GM10248 (cell line): ENCODE measurements at places on chromosomes 6 and 20.

- DNase-seq: no peak
Measured at GRCh38 chr6:17872908-17873307, 114.5 kb downstream of the KIF13A start.

DNA sequence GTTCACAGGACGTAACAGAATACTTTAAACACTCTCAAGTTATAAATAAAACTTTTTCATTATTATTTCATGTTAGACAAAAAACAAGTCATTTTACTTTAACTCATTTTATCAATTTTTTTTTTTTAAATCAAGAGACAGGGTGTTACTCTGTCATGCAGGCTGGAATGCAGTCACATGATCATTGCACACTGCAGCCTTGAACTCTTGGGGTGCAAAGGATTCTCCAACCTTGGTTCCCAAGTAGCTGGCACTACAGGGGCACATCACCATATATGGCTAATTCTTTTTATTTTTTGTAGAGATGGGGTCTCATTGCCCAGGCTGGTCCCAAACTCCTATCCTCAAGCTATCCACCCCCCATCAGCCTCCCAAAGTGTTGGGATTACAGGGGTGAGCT, 14.2 kb downstream of the PLN start:
- DNase-seq: no peak

DNA sequence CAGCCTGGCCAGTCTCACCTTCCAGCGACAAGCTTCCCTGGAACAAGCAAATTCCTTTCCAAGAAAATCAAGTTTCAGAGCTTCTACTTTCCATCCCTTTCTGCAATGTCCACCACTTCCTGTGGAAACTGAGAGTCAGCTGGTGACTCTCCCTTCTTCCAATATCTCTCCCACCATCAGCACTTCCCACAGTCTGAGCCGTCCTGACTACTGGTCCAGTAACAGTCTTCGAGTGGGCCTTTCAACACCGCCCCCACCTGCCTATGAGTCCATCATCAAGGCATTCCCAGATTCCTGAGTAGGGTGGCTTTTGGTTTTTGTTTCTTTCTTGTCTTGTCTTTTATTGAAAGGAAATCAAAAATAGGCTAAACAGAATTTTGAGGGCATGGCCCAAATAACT, 24.3 kb downstream of the MYCT1 start:
- no peak for DNase-seq

DNA sequence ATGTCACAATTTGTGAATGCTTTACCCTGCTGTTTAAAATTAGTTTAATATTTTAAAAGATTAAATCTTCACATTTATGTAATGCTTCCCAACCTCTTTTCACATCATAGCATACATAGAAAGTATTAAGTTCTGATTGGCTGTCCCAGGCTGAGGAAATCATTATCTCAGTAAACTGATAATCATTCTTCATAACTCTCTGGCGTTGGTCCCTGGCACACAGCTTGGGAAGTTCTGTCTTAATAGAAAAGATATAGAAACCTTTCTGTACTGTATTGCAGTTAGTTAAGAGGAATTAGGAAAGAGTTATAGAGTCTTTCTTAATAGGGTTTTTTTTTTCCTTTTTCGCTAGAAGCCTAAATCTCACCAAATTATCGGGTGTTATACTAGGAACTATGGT, 85.4 kb downstream of the CBFA2T2 start:
- no peak for DNase-seq

- no peak for DNase-seq
Measured at GRCh38 chr6:4403828-4404227, 268.5 kb upstream of the ECI2 start.

- DNase-seq: no peak
Measured at GRCh38 chr6:106894978-106895702, 79.4 kb downstream of the CD24 start.

DNA sequence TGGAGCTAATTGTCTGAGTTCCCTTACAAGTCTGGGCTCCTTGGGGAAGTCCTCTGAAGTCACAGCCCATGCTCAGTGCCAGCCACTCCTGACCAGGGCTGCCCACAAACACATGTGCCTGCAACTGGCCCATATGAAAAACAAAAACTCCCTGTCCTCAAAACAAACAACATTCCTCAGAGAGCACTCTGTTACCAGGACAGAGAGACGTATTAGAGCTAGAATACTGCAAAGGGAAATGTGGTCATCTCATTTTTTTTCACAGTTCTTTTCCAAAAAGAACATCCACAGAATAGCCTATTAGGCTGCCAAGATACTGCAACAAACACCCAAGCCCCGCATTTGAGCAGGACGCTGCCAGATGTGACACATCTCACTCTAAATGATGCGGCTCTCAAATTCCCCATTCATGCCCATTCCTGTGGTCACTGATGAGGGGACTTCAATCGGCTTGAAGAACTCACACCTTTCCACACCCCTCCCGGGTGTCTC, 71.1 kb downstream of the SLC22A23 start:
- no peak for DNase-seq

- DNase-seq: no peak
Measured at GRCh38 chr20:53716395-53716794, 122.8 kb upstream of the ZNF217 start.

- no peak for DNase-seq
Measured at GRCh38 chr6:97102145-97102790, 177.7 kb downstream of the KLHL32 start.

DNA sequence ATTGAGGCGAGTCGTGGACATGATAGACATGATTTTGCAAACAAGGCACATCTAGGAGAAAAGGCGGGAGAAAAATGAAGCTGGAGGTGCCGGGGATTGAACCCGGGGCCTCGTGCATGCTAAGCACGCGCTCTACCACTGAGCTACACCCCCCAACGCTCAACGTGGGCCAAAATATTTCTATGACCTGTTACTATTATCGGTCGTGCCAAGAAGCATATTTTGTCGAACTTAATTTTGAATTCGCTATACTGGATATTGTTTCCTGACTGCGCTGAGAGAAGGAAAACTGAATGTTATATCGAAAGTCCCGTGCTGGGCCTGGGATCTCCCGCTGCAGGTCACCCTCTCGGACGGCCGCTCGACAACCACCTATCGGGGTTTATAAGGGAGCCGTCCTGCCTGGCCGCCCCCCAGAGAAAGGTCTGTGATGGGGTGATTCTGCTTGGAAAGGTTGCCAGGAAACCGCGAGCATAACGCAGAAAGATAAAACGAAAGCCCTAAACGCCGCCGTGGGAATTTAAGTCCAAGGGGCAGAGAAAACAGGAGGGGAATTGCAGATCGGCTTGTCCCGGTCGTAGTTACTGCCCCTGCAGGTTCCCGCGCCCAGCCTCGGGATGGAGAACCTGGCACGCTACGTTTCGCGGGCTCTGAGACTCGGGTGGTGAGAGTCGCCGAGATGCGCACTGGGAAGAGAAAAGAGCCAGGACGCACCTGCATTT, 60.0 kb downstream of the TRIM27 start:
- peak; percentile 60 for DNase-seq

- DNase-seq: no peak
Measured at GRCh38 chr20:38728191-38728781, 4.0 kb downstream of the SLC32A1 start.

DNA sequence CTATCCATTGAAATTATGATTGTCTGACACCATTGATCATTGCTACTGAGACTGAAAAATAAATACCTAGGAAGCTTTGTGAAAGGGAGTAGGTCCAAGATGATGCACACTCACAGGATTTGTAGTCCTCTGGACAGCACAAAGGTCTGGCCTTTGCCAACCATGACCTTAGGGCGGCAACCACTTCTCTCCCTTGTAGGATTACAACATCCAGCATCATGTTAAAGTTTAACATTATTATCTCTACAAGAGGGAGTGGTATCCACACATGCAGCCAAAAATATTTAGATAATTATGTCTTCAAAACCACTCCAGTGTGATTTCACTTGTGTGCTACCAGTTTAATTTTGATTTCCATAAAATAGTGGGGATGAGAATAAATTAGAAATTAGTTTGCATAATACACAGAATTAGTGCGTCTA, 51.1 kb upstream of the NHSL1 start:
- DNase-seq: no peak

DNA sequence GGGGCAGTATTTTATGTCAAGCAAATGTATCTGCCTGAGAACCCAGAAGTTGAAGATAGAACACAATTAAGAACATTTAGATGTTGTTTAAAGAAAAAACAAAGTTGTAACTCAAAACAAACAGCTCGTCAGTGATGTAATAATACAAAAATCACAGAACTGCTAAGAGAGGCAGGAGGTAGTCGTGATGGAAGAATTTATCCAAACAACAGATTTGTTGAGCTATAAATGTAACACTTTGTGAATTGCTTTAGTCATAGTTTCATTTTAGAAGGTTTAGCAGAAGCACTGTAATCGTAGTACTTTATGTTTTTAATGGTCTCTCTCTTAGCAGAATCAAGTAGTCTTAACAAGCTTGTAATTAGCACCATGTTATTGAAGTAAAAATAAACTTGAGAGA, 73.6 kb downstream of the SCAF8 start:
- DNase-seq: no peak

- DNase-seq: no peak
Measured at GRCh38 chr6:79717989-79718388, 86.9 kb downstream of the SH3BGRL2 start.

- peak; percentile 38 for DNase-seq
Measured at GRCh38 chr6:154995254-154996015, at the start of gene TIAM2. TSS of gene TIAM2 (plus strand) at chr6:154995315. CDS start at chr6:155129224, 133,909 bp downstream.

DNA sequence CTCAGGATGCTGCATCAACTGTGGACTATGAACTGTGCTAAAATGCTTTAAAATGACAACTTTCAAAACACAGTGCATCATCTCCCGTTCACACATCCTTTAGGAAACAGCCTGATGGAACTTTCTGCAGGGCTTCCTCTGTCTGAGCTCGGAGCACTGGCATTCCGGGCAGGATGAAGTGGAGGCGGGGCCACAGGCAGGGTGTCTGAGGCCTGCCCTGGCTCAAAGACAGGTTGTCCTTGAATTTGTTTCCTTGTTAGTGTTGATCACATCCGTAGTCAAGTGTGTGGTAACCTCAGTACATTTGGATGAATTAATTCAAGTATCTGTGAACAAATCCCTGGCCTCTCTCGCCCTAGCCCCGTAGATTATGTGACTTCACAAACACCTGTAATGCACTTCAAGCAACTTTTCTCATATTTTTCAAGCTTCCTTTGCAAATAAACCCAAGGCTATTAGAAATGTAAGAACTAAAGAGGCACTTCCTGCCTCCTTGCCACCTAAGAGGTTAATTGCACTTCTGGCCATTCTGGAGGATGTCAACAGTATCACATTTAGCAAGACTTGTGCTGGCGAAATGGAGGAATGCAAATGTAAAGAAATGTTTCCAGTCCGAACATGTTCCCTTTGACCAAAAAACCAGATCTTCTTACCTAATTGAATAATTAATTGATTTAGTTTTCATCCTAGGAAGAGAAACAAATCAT, 3.1 kb downstream of the CD93 start:
- no peak for DNase-seq

DNA sequence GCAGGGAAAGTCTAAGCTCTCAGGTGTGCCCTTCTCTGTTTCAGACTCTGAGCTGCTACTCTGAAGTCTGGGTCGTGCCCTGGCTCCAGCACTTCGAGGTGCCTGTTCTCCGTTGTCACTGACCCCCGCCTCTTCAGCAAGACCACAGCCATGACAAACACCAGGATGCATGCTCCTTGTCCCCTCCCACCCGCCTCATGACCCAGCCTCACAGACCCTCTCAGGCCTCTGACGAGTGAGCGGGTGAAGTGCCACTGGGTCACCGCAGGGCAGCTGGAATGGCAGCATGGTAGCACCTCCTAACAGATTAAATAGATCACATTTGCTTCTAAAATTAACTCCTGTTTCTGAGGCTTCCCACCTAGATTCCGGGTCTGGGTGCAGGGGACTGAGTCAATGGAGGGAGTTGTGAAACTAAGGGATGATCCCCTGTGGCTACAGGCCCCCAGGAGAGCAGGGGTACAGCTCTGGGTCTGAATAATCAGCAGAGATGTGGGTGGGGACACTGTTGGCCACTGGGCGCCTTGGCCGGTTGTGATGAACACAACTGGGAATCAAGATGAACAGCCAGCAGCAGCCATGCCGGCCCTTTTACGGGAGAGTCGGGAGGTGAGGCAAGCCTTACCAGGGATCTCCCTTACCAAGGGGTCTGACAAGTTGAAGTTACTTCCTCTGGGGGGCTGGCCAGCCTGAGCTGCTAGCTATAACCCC, 10.7 kb downstream of the CST7 start:
- DNase-seq: no peak

DNA sequence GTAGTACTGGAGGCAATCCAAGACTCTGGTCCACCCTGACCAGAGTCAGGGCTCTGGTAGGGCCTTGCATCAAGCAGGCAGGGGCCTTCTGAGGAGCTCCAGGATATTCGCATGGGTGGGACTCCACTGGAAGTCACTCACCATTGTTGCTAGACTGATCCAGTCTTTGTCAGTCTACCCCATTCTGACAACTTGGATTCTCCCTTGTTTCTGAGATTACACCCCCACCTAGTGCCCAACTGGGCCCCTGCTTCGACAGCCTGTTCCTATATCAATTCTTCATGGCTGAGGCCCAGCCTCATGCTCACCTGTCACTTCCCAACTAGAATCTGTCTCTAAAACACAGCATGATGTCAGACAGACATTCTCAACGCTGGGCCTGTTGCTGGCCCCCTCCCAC, 5.2 kb downstream of the SLC35D3 start:
- DNase-seq: peak; percentile 48

- no peak for DNase-seq
Measured at GRCh38 chr6:131914234-131914633, 36.9 kb downstream of the CCN2 start.

GRCh38 chr6:14476793-14477531, 359.4 kb downstream of the CD83 start:
- no peak for DNase-seq

GRCh38 chr6:131035582-131035981, 27.5 kb downstream of the EPB41L2 start:
- no peak for DNase-seq

GRCh38 chr6:47424436-47424836, 53.2 kb upstream of the CD2AP start:
- DNase-seq: no peak

DNA sequence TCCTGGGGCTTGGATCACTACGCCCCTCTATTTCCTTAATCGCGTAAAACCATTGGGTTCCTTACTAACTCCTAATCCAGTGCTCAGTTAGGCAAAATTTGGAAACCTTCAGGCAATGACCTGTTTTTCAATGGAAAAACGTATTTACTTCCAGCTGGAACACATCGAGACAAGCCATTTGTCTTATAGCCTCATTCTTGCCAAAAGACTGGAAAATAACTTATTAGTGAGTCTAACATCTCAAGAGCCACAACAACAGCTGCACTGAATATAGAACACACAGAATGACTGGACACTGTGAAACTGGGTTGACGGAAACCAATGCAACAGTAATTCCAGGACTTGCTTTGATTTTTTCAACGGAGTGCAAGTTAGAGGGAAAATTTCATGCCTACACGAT, 125.2 kb upstream of the MAP3K7 start:
- DNase-seq: no peak

- peak; percentile 45 for DNase-seq
Measured at GRCh38 chr6:170147832-170148708, 142.8 kb downstream of the DLL1 start.

DNA sequence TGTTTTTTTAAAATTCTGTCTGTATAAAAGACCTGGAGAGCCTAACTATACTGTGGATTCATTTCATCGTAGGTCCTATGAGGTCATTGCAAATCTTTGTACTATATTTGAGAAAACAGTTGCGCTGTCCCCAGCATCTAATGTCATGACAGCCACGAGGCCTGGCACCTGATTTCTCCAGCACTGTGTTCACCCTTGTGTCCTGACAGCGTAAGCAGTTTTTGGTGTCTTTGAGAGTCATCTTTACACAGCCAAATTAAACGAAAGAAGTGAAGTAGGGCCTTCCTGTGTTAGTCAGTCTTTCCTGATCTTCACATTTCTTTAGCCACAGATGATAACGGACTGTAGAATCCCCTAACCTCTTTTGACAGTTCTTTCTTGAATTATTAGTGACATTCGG, 70.6 kb upstream of the PHACTR2 start:
- DNase-seq: no peak
